ENCODE measurements at places on chromosomes 4 and X.

DNA sequence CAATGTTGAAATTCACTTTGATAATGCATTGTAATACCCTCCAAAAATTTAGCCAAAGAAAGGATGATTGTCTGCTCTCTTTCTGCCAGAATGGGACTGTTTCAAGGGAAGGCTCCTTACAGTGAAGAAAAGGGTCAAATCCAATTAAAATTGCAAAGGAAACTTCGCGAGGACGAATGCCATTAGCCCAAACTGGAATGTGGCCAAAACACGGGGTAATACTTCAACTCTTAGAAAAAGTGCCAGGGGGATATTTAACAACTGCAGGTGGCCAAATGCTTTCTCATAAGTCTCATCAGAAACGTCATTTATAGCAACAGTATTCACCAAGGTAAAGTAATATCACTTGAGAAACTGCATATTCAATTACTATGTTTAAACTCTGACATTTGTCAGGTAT lies 29.0 kb downstream of the NKX3-2 start:
- DNase-seq = no peak

DNA sequence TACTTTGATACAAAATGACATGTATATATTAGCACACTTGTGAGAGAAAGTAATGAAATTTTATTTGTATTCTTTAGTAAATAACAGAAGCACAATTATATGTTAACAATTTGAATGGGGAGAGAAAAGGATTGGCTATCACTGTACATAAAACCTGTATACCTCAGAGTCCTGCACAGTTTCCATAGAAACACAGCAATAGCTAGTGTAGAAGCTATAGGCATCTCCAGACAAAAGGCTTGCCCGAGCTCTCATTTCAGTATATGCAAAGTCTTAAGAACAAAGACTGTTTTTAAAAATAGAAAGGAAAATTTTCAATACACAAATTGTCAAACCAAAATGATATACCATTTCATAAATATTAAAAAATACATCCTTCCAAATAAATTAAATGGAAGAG lies 38.5 kb downstream of the GPM6A start:
- DNase-seq = no peak

GRCh38 chr4:15551740-15552446 lies 82.2 kb downstream of the CC2D2A start:
- DNase-seq = no peak

GRCh38 chr4:9880406-9881197 lies 99.2 kb downstream of the DRD5 start:
- no peak for DNase-seq

DNA sequence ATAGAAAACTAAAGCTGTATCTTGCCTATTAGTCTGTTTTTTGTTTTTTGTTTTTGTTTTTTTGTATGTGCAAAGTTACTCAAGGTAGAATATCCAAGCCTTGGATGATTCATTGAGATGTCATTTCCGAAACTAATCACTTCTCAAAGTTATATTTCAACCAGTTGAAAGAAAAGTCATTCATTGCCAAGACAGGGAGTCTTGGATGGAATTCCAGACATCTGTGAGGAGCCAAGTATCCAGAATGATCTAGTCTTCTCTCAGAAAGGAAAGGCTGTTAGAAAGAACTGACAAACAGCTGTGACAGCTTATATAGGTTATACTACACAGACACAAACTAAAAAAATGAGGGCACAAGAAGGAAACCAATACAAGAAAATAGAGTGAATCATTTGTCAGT lies 141.1 kb upstream of the NDST3 start:
- no peak for DNase-seq

DNA sequence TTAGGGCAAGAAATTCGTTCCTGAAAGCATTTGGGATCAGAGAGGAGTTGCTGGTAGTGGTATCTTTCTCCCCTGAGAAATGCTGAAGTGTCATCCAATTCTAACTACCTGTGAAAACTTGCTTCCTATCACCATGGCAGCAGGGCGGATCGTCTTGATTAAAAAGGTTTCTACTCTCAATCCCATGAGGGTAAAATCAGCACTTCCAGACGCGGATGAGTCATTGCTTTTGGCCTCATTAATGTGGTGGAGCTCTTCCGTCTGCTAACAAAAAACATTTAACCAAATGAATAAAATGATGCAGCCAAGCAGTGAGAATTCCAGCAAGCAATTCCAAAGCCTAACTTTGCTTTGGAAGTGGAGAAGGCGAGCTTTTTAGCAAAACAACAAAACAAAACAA lies 325.6 kb downstream of the CAMK2D start:
- DNase-seq = peak; percentile 82

DNA sequence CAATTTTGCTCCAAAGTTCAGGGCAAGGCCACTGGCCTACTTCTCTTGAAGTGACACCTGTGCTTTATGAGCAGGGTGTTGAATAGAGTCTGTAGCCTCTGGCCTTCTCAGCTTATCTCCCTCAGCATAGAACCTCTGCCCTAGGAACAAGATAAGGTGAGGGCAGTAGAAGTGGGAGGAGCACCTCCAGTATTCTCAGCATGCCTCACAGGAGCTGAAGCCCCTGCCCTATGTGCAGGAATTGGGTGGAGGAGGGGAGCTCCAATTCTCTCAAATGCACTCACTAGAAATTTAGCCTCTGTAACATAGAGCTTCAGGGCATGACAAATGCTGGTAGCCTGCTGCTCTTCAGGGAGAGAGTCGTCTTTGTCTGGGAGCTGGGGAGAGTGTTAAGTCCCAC lies 479.3 kb downstream of the IL1RAPL1 start:
- no peak for DNase-seq

DNA sequence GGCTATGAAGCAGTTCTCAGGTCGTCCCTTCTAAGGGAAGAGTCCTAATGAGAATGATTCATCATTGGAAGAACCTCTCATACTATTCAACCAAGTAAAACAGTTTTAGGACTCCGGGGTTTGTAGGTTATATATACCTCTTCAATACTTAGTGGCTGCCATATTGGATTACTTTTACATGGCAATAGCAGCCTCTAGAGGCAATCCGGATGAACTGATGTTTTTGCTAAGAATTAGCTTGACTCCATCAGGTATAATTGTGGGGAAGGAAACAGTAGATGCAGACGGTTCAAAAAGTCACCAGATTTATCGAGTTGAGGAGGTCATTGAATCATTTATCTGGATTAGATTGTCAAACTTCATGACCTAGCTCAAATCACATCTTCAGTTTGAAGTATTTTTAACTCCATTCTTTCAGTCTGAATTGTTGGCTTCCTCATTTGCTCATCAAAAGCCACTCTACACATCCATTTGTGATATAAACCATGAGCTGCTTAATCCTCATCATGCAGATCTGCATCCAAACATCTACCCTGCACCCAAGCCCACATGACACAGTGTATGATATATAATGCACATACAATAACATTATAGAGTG lies 28.4 kb downstream of the GUCY1B1 start:
- DNase-seq = peak; percentile 39

GRCh38 chr4:156992943-156993342 lies 21.3 kb upstream of the PDGFC start:
- DNase-seq = no peak

- peak; percentile 4 for DNase-seq
Observed at GRCh38 chrX:17788439-17788838, 51.1 kb downstream of the SCML1 start.

GRCh38 chr4:159382856-159383561 lies 280.1 kb downstream of the RAPGEF2 start:
- no peak for DNase-seq

DNA sequence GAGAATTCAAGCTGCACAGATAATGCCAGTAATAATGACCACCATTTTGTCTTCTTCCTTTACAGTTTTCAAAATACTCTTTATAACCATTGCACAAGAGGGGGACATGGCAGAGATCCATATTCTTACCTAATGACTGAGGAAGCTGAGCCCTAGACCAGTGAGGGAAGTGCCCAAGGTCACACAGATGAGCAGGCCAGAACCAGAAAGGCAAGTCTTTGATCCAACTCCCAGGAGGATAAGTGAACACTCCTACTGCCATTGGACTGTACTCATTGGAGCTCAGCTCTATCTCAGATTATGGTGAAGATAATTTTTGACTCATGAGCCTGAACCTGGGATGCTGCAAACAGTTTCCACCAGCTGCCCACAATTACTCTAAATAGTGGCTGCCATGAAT lies 28.6 kb downstream of the AMER1 start:
- no peak for DNase-seq

DNA sequence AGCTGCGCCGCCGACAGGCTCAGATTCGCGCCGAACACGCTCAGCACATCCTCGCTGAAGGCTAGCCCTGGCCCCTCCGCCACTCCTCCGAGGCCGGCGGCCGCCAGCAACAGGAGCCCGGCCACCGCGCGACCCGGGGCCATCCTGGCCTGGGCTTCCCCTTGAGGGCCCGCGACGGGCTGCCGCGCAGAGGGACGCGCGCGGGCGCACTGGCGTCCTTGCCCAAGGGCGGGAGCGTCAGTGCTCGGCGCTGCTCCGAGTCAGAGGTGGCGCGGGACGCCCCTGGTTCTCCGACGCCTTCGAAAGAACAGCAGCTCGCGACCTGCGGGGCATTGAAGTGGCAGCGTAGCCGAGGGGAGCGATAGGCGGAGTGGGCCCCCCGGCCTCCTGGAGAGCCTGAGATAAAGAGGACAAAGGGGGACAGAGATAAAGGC lies 745 bp downstream of the SLC39A8 start:
- no peak for DNase-seq

DNA sequence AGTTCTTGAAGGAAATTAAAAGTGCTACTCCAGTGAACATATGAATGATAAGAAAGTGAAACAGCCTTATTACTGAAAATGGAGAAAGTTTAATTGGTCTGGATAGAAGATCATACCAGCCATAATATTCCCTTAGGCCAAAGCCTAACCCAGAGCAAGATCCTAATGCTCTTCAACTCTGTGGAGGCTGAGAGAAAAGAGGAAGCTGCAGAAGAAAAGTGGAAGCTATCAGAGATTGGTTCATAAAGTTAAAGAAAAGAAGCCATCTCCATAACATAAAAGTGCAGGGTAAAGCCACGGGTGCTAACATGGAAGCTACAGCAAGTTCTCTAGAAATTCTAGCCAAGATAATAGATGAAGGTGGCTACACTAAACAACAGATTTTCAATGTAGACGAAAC lies 85.5 kb upstream of the ATOH1 start:
- no peak for DNase-seq

DNA sequence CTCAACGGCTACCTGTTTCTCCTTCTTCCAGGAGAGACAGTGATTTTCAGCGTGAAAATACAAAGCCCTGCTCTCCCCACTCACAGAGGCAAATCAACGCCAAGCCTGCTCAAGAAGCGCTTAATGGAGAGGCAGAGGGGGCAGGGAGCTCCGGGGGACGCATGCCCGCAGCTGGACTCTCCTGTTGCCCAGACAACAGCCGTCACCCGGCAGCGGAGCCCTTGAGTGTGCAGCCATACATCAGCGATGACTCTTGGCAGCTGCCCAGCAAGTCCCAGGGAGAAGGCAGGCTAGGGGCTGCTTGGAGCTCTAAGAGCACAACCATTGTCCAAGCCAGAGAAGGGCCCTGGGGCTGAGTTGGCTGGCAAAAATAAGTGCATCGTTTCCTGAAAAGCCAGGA lies 71.0 kb upstream of the AFAP1 start:
- DNase-seq = no peak

DNA sequence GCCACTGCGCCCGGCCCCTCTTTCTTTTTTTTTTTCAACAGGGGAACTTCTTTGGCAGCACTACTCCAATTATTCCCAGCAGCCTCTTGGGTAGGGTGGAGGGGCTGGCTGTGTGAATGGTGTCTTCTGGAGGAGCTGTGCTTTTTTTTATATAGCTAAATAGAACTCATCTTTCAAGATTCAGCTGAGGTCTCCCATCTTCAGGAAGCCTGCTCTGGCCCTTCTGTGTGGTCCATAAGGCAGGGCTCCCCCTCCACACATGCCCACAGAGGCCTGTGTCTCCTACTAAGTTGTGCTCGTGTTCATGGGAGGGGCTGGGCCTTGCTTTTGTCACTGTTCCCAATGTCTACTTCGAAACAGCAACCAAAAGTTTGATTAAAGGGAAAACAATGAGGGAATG lies 116.8 kb downstream of the AFAP1 start:
- DNase-seq = no peak

GRCh38 chr4:24416293-24416692 lies 168.1 kb downstream of the DHX15 start:
- no peak for DNase-seq

GRCh38 chr4:11602606-11603340 lies 174.1 kb upstream of the HS3ST1 start:
- no peak for DNase-seq

Measured in glomerular endothelial cell (primary cell).